ENCODE measurements at places on chromosomes 11 and 22. TPM values are rescaled to one million over a fixed set of nuclear protein-coding genes. Genes with fewer than 3 reads are reported as not detected.

DNA sequence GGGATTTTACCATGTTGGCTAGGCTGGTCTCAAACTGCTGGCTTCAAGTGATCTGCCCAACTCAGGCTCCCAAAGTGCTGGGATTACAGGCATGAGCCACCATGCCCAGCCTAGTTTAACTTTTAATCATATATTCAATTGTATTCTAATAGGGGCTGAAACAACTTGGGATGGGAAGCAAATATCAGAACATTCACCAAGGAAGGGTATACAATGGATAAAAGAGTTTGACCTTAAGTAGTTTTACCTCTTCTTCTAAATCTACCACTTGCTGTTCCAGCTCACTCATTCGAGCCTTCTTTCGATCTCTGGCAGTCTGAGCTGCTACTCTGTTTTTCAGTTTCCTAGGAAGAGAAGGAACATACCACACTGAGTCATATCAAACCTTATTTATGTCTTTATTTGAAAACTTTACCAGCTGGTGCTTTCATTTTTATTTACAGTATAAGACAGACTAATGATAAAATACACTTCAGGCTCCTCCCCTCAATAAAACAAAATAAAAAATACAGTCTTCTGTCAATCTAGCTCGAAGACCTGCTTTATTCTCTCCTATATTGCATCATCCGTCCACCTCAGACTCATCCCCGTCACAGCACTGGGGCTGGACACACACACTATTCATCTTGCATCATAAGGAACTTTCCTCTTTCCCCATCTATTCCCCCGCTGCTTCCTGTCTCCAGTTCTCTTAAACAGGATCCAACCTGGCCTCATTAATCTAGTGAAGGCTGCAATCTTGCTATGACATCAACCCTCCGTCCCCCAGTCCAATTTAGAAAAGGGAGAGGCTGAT is 1.4 kb downstream of the XBP1 start:
- no peak for DNase-seq

GRCh38 chr11:2690596-2691354 is 9.0 kb downstream of the KCNQ1OT1 start:
- no peak for DNase-seq

GRCh38 chr11:7208391-7208790 is 43.3 kb upstream of the SYT9 start:
- no peak for DNase-seq

DNA sequence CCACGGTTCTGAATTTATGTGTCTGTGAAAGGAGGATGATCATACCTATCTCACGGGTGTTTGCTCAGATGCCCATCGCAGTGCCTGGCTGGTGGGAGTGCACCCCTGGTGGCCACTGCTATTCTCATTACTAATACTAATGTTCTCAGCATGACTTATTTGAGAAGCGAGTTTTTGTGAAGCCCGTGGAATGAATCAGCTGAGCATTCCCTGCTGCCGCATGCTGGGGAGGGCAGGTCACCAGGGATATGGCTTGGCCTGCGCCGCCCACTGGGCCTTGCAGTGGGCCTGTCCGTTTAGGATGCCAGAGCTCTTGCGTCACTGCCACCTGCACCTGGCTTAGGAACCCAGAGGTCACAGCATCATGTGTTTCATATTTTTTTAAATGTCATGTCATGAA is 16.9 kb downstream of the CTTN start:
- DNase-seq: no peak

DNA sequence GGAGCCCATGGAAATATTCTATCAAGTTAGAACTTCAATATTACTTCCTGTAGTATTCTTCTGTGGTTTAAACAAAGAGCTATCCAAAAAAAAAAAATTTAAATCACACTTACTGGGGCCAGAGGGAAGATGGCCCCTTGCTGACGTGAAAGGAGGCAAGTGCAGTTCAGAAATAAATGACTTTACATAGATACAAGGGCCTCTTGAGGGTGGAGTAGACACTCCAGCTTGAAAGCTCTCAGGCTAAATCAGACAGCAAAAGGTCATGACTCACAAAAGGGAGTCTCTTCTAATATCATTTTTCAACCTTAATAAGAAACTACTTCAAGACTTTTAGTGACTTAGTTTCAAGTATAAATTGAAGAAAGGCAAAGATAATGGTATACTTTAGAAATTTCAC is 1160.3 kb downstream of the FAM181B start:
- DNase-seq: no peak

The MN1 gene
- total RNA-seq: 1.7 TPM
